ENCODE measurements at places on chromosomes 11 and 22. TPM values are rescaled to one million over a fixed set of nuclear protein-coding genes. Genes with fewer than 3 reads are reported as not detected.

The MYO7A gene
- 5.4 TPM for polyA plus RNA-seq

The LDHAL6A gene
- 1.2 TPM for polyA plus RNA-seq

The UBQLN3 gene
- polyA plus RNA-seq, result not detected

The COX8A gene
- polyA plus RNA-seq, result 250 TPM

The MMP10 gene
- 2.3 TPM for polyA plus RNA-seq

The GGTLC2 gene
- polyA plus RNA-seq, result 0.43 TPM

The ZP1 gene
- not detected for polyA plus RNA-seq

GRCh38 chr22:19482297-19482696, 2.6 kb downstream of the CDC45 start:
- no peak for DNase-seq

DNA sequence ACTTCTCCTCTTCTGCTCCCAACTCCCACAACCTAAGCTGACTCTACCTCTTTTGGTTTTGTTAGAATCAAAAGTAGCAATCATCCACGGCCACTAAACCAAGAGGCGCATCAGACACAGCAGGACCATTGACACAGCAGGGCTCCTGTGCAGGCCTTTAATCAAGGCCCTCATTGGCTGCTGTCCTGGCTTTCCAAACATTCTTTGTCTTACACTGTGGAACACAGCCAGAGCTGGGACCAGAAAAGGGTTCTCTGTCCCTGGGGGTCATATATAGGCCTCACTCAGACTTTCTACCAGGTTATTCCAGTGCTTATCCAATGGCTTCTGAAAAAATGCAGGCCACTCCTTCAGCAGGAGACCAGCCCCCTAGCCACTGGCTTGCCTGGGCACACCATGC, 212.7 kb upstream of the NTM start:
- no peak for DNase-seq

DNA sequence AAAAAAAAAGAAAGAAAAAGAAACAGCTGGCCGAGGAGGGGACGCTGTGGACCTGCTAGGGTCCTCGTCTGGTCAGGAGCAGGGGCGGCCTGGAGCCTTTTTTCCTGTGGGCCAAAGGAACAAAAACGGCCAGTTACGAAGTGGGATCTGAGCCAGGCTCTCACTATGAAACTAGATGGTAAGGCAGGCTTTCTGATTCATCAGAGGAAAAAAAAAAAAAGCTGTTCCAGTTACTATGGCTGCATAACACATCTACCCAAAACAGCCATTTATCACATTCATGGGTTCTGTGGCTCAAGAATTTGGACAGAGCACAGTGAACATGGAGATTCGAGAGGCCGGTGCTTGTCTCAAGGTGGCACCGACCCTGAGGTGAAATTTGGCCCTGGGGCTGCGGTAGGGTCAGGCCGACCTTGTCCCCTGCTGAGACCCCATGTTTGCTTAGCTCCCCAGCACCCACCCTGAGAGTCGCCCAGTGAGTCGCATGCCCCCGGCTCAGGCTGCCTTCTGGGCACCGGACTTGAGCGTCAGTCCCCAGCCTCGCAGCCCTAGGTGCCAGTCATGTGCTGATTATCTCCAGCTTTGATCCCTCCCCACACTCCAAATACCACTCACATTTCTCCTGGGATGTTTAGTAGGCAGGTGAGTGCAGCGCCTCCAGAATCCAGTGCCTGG, 34.2 kb downstream of the MRGPRD start:
- peak; percentile 29 for DNase-seq

DNA sequence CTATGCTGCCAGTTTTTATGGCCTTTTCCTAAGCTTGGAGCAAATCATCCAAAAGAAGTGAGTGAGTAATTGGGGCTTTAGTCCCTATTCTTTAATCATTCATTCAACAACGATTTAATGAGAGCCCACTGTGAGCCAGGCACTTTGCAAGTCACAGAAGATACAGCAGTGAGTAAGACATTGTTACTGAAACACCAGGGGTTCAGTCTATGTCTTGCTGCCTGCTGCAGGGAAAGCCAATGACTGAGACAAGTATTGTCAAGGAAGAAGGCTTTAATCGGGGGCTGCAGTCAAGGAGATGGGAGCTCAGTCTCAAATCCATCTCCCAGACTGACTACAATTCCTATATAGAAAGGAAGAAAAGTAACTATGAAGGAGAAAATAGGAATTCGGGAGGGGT, 228.3 kb downstream of the FAM181B start:
- DNase-seq, result no peak

DNA sequence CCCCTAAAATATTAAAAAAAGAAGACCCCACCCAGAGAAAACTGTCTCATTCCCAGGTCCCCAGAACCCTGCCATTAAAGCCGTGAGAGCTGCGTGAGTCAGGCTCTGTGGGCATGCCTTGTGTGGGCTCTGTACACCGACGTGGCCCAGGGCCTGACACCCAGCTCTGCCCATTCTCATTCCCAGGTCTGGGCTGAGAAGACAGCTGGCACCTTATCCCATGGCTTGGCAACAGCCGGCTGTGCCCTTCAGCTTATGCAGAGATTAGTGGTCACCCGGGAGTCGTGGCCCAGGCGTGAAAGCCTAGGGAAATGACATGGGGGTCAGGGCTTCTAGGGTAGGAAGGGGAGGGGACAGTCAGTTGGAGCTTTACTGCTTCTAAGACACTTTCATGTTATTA, 31.9 kb downstream of the OTOG start:
- DNase-seq, result no peak

DNA sequence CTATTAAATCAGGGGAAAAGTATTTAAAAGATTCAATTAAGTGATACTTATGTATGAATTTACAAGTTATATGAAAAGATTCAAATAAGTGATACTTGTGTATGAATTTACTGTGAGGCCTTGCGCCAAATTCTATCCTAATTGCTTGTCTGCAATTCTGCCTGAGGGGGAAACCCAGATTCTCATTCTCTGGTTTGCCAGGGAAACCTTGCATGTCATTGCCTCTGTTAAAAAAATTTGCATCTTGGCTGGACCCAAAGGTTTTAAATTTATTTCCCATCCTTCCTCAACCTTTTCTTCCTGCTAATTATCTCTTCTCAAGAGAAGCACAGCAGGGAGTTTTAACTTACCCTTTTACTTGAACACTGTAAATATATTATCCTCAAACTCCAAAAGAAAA, 13.8 kb downstream of the OLFML1 start:
- no peak for DNase-seq

GRCh38 chr11:29310725-29311342, 706.0 kb downstream of the KCNA4 start:
- no peak for DNase-seq

GRCh38 chr11:122847466-122847865, 9.2 kb downstream of the CRTAM start:
- no peak for DNase-seq

DNA sequence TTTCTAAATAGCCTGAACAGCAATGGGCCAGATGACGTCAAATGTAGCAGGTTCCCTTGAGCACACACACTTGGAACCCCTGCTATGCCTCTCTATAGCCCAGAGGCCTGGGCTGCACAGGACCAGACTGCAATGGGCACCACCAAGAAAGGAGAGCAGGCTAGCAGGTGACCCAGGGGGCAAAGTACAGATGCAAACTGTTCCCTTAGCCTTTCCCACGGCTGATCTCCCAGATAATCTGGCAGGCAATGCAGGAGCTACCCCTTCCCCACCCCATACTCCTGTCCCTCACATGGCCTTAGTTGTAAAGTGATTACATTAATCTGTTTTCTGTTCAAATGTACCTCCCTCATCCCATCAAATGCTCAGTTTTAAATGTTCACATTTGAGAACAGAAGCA, 41.3 kb downstream of the SMCO4 start:
- no peak for DNase-seq

GRCh38 chr11:16839821-16840220, 101.4 kb downstream of the C11orf58 start:
- no peak for DNase-seq

GRCh38 chr11:44145011-44145775, 49.7 kb downstream of the EXT2 start:
- DNase-seq, result no peak

- DNase-seq, result peak; percentile 22
Measured at GRCh38 chr22:46537225-46537945, at the start of gene CELSR1. CELSR1 (minus strand) TSS chr22:46537620; CDS start chr22:46537170, 450 bp downstream.

DNA sequence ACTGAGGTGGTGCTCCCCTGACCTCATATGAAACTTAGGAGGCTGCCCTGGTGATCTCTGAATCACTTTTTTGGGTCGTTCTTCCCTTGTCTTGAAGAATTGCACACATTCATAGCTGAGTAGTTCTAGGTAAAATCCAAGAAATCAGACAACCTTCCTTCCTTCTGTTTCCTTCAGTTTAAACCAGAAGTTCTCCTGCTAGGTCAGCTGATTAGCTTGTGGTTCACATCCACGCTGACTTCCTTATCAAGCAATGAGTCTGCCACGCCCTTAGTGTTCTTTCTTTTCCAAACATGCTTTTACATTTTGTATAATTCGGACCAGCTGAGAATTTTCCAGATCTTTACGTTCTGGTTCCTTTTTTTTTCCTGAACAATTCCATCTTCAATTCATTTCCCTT, 892.8 kb downstream of the NTM start:
- DNase-seq, result no peak

DNA sequence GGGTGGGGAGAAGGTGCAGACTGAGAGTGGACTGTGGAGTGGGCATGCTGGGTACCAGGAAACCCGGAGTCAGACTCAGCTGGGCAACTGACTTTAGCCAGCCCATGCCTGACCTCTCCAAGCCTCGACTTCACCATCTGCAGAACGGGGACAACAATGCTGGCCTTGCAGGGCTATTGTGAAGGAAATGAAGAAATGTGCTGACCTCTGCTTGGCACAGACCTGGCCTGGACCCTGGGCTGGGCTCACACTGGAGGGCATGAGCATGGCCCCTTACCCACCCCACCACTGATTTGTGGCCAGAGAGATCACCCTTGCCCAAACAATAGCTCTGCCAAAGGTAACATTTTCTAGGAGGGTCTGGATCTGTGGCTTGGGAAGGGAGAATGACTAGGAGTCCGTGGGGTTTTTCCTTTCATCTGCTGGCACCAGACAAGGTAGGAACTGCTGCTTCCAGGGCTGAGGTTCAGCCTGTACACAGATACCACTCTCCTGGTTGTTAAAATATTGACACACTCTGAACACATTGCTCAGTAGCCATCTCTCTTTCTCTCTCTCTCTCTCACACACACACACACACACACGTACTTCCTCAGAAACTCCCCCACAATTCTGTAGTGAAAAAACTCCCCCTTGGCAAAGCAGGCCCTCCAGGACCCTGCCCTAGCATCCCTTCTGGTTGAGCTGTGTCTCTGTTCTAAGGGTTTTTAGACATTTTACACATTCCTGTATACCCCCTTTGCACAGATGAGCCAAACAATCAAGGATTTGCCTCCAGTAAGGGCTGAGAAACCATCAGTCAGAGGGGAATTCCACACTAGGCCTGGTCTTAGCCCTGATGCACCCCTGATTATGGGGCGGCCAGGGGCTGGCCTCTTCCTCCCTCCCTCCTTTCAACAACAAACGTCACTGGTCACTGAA, 1.0 kb downstream of the MOGAT2 start:
- DNase-seq, result no peak

DNA sequence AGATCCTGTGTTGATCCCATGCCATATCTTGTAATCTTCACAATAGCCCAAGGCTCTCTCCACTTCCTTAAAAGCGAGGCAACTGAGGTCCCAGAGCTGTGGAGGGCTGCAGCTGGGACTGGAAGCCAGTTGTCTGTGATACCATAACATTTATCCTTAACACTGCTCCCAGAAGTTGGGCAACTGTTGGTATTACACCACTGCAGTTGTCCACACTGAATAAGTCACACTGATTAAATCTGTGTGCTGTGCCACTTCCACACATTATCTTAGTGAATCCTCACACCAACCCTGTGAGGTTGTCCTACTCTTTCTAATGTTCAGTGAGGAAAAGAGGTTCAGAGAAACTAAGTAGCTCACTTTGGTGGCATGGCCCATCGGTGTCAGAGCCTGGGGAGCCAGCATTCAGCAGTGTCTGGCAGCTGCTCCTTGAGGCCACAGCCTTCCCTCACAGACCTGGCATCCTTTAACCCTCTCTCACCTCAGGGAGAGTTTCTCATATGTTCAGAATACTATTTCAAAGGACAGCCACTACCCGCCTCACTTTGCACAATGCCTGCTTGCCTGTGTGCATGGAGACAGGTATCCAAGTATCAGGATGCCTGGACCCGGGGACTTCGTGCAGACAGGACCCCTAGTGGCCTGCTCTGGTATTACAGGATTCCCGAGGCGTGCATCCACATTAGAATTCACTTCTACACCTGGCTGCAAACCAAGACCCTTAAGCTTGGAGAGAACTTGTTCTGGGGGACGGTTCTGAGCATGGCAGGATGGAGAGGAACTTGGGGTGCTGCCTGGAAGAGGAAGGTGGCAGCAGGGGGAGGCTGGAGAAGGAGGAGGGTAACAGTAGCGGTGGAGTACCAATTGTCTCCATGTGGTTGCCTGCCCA, 221.9 kb upstream of the TBCEL start:
- peak; percentile 38 for DNase-seq

DNA sequence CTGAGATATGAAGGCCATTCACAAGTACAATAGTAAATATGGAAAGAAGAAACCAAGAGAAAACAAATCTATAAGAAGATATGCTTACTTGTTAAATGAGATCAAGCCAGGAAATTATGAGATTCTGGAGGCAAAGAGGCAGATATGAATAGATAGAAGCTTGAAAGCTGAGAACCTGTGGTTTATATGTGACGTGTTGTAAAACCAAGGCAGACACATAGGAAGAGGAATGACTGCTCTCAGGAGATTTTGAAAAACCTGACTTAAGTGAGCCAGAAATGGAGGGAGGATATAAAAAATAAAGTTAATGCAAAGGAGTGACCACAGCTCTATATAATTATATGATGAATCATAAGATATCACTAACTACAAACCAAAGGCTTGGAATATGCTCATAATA, 1160.5 kb upstream of the CNTN5 start:
- DNase-seq, result no peak

DNA sequence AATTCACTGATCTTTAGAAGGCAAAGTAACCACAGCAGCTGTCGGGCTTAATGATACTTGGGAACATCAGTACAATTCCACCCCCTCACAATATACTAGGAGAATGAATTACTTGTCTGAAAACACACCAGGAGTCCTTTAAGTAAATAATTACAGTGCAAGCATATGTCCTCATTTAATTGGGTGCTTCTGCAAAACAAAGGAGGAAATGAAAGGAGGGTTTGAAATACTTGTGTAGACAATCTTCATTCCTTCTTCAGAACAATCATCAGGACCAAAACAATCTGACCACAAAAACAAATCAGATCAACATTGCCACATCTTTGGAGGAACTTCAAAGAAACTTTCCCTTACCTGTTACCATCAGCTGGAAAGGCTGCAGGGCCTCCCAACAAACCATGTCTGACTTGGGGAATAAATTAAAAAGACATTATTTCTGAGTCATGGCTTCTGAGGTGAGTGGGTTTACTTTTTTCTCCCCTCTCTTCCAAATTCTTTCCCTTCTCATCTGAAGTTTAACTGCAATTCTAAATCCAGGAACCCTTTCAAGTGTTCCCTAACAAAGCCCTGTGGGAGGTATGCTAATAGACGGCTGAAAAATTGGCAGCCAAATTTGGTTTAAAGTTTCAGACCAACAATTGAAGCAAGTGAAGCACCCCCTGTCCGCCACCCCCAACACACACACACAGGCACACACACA, 12.5 kb upstream of the CCDC117 start:
- DNase-seq, result no peak

- peak; percentile 16 for DNase-seq
Measured at GRCh38 chr11:109641549-109641948, 219.6 kb downstream of the C11orf87 start.
